Mesothelial cell of epicardium (in vitro differentiated cells): ENCODE measurements at places on chromosomes 3 and 15. TPM values are rescaled to one million over a fixed set of nuclear protein-coding genes. Genes with fewer than 3 reads are reported as not detected.
A peak's percentile ranks its signal among the peaks of the same experiment; 100 is the strongest.

ATP13A4 gene
- 1.9 to 2.0 TPM (median 2.0 TPM) in 3 replicates for total RNA-seq

CACNA2D3 gene
- total RNA-seq = 1.7 to 2.8 TPM (median 2.3 TPM) in 3 replicates

GOLGA8J gene
- not detected in 3 replicates for total RNA-seq

PARP15 gene
- total RNA-seq = 0.20 to 0.27 TPM (median 0.22 TPM) in 3 replicates

IL20RB gene
- total RNA-seq = 0.86 to 1.8 TPM (median 1.6 TPM) in 3 replicates

SLC2A2 gene
- not detected in 3 replicates for total RNA-seq

- H3K36me3 ChIP-seq = peaks cover 4% of the 10 kb centered on the region
- no peak overlapping the region for H3K4me3 ChIP-seq
- DNase-seq = peak; percentile 100
- H3K27ac ChIP-seq = no peak overlapping the region
- H3K4me1 ChIP-seq = no peaks in the 10 kb centered on the region
These were observed 39.3 kb upstream of the PXYLP1 start for GRCh38 chr3:141192345-141192744.

DNA sequence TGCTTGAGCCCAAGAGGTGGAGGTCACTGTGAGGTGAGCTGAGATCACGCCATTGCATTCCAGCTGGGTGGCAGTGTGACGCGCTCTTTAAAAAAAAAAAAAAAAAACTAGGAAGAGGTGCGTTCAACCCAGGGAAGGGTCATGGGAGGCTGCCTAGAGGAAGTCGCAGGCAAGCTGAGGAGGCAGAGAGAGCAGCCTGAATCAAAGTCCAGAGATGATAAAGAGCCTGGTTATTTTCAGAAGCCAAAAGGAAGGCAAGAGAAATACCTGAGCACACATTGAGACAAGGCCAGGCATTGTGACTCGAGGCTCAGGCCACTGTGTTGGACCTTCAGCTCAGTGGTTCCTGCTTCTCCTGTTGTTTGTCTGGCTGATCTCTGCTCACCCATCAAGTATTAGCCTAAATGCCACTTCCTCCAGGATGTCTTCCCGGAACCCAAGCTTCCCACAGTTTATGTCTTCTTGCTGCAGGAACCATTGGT, 16.1 kb upstream of the GCNT3 start:
- DNase-seq = no peak
- H3K27ac ChIP-seq = no peak overlapping the region
- H3K4me3 ChIP-seq = no peak overlapping the region
- H3K27me3 ChIP-seq = no peaks in the 10 kb centered on the region
- H3K36me3 ChIP-seq = no peaks in the 10 kb centered on the region

- H3K27ac ChIP-seq = no peak overlapping the region
- no peak overlapping the region for H3K4me3 ChIP-seq
- peaks cover 25% of the 10 kb centered on the region for H3K36me3 ChIP-seq
- DNase-seq = no peak
These were observed 353.3 kb downstream of the LPP start for GRCh38 chr3:188507244-188507720.

GRCh38 chr3:46681856-46682540, 11.5 kb downstream of the ALS2CL start:
- H3K27ac ChIP-seq = no peak overlapping the region
- no peak for DNase-seq
- H3K4me3 ChIP-seq = no peak overlapping the region
- no peaks in the 10 kb centered on the region for H3K4me1 ChIP-seq

- no peaks in the 10 kb centered on the region for H3K36me3 ChIP-seq
- H3K27me3 ChIP-seq = no peaks in the 10 kb centered on the region
- peaks cover 19% of the 10 kb centered on the region for H3K4me1 ChIP-seq
- no peak overlapping the region for H3K4me3 ChIP-seq
These were observed 27.5 kb downstream of the MASP1 start for GRCh38 chr3:187264021-187264420.

- H3K4me1 ChIP-seq = peaks cover 34% of the 10 kb centered on the region
- peaks cover 72% of the 10 kb centered on the region for H3K27me3 ChIP-seq
- peak overlapping the region; percentile 42 for H3K4me3 ChIP-seq
- no peak overlapping the region for H3K27ac ChIP-seq
- DNase-seq = no peak
These were observed 520.0 kb downstream of the MECOM start for GRCh38 chr3:169143506-169143905.

DNA sequence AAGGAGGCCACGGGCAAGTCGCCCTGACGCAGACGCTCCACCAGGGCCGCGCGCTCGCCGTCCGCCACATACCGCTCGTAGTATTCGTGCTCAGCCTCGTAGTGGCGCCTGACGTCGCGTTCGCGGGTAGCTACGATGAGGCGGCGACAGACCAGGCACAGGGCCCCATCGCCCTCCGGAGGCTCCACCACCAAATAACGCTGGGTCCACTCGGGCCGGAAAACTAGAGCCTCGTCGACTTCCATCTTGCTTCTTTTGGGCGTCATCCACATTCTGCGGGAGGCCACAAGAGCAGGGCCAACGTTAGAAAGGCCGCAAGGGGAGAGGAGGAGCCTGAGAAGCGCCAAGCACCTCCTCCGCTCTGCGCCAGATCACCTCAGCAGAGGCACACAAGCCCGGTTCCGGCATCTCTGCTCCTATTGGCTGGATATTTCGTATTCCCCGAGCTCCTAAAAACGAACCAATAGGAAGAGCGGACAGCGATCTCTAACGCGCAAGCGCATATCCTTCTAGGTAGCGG, at the start of gene EPM2AIP1:
EPM2AIP1 (minus strand) TSS at position 326 of the 520 bp plus-strand sequence; CDS start at position 272, 54 bp downstream.
- no peak within 1 kb of the TSS for H3K4me3 ChIP-seq
- H3K4me1 ChIP-seq = peaks cover 36% of the 10 kb centered on the region
- H3K36me3 ChIP-seq = peaks cover 20% of the 10 kb centered on the region
- peak; percentile 85 for DNase-seq
- H3K27ac ChIP-seq = no peak within 1 kb of the TSS
- no peaks in the 10 kb centered on the region for H3K27me3 ChIP-seq

- DNase-seq = no peak
- H3K4me1 ChIP-seq = peaks cover 53% of the 10 kb centered on the region
- no peaks in the 10 kb centered on the region for H3K27me3 ChIP-seq
- no peaks in the 10 kb centered on the region for H3K36me3 ChIP-seq
- H3K4me3 ChIP-seq = no peak overlapping the region
These were observed 334.9 kb upstream of the TBC1D5 start for GRCh38 chr3:18077128-18077840.

DNA sequence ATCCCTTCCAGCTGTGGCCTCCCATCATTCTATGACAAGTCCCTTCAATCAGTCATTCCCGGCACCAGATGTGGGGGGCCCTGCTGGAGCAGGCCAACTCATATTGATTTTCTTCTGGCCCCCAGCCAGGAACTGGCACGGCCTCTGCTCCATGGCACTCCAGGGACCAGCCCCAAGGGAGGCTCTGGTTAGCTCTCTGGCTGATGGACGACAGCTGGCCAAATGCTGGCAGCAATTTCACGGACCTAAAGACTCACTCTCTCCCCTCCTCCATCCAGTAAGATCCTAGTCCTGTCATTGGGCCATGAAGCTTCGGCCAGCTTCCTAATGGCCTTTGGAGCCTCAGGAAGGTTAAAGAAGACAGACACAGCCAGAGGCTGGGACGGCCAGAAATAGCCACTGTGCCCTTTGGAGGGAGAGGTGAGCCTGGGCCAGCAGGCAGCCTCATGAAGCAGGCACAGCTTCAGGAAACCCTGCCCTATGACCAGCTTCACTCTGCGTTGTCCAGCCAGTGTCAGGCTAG, 131.0 kb downstream of the MEX3B start:
- no peak for DNase-seq
- H3K27me3 ChIP-seq = no peaks in the 10 kb centered on the region
- H3K27ac ChIP-seq = no peak overlapping the region
- peaks cover 5% of the 10 kb centered on the region for H3K4me1 ChIP-seq
- no peak overlapping the region for H3K4me3 ChIP-seq

- H3K4me3 ChIP-seq = no peak overlapping the region
- no peaks in the 10 kb centered on the region for H3K4me1 ChIP-seq
- peaks cover 38% of the 10 kb centered on the region for H3K36me3 ChIP-seq
- no peaks in the 10 kb centered on the region for H3K27me3 ChIP-seq
- H3K27ac ChIP-seq = no peak overlapping the region
These were observed 17.5 kb downstream of the COPS2 start for GRCh38 chr15:49137861-49138260.

GRCh38 chr15:39599871-39600270, 19.0 kb downstream of the THBS1 start:
- DNase-seq = no peak
- peaks cover 21% of the 10 kb centered on the region for H3K4me1 ChIP-seq
- peaks cover 9% of the 10 kb centered on the region for H3K36me3 ChIP-seq
- no peaks in the 10 kb centered on the region for H3K27me3 ChIP-seq

GRCh38 chr15:86611417-86612040, 531.9 kb downstream of the AGBL1 start:
- no peaks in the 10 kb centered on the region for H3K36me3 ChIP-seq
- no peaks in the 10 kb centered on the region for H3K27me3 ChIP-seq
- DNase-seq = no peak
- peaks cover 13% of the 10 kb centered on the region for H3K4me1 ChIP-seq
- no peak overlapping the region for H3K4me3 ChIP-seq

DNA sequence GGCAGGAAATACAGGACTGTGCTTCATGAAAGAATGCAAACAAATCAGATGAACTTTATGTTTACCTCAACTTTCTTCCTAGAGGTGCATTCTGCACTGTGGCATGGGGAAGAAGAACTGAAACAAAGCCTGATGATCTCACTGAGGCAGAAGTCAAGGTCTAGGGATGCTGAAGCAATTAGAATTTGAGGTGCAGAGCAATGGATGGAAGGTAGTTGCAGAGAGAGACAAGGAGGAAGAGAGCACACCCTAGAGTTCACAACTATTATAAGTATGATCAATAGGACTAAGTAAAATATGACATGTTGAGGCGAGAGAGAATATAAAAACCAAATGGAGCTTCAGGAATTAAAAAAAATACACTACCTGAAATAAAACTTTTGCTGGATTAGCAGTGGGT, 420.1 kb downstream of the EDEM1 start:
- peaks cover 2% of the 10 kb centered on the region for H3K4me1 ChIP-seq
- no peaks in the 10 kb centered on the region for H3K27me3 ChIP-seq
- H3K4me3 ChIP-seq = no peak overlapping the region
- H3K36me3 ChIP-seq = peaks cover 2% of the 10 kb centered on the region
- H3K27ac ChIP-seq = no peak overlapping the region

GRCh38 chr3:132119531-132119930, 84.7 kb upstream of the CPNE4 start:
- no peak for DNase-seq
- H3K4me3 ChIP-seq = no peak overlapping the region
- no peaks in the 10 kb centered on the region for H3K4me1 ChIP-seq
- H3K36me3 ChIP-seq = no peaks in the 10 kb centered on the region
- H3K27ac ChIP-seq = no peak overlapping the region

- H3K4me3 ChIP-seq = no peak overlapping the region
- no peak overlapping the region for H3K27ac ChIP-seq
- no peaks in the 10 kb centered on the region for H3K27me3 ChIP-seq
- peaks cover 38% of the 10 kb centered on the region for H3K36me3 ChIP-seq
- H3K4me1 ChIP-seq = no peaks in the 10 kb centered on the region
These were observed 41.3 kb downstream of the XYLB start for GRCh38 chr3:38387862-38388261.

DNA sequence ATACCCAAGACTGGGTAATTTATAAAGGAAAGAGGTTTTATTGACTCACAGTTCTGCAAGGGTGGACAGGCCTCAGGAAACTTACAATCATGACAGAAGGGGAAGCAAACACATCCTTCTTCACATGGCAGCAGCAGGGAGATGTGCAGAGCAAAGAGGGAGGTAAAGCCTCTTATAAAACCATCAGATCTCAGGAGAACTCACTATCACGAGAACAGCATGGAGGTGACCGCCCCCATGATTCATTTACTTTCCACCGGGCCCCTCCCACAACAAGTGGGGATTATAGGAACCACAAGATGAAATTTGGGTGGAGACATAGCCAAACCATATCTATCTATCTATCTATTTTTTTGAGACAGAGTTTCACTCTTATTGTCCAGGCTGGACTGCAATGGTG, 5.4 kb downstream of the GDPGP1 start:
- H3K4me3 ChIP-seq = no peak overlapping the region
- peaks cover 17% of the 10 kb centered on the region for H3K36me3 ChIP-seq
- H3K27me3 ChIP-seq = no peaks in the 10 kb centered on the region
- no peak for DNase-seq

- no peak overlapping the region for H3K4me3 ChIP-seq
- DNase-seq = no peak
- no peak overlapping the region for H3K27ac ChIP-seq
- H3K36me3 ChIP-seq = no peaks in the 10 kb centered on the region
- peaks cover 35% of the 10 kb centered on the region for H3K27me3 ChIP-seq
- peaks cover 15% of the 10 kb centered on the region for H3K4me1 ChIP-seq
These were observed 574.4 kb upstream of the SUCLG2 start for GRCh38 chr3:68228856-68229255.

DNA sequence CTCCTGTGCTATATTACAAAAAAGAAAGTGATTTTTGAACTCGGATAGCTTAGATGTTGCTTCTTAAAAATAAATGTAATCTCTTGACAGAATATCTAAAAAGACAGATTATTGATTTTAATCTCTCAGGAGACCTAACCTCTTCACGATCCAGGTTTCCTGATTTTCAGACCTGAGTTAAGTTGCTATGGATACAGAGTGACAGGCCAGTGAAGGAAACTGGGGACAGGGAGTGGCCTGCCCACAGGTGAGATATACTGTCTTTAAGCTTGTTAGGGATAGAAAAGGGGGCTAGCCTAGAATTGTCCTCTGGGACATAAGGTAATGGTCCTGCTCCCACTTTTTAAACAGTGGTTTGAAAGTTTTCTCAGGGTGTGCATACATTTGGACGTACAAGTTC, 73.2 kb downstream of the CCNL1 start:
- peaks cover 46% of the 10 kb centered on the region for H3K4me1 ChIP-seq
- peak overlapping the region; percentile 98 for H3K27ac ChIP-seq
- H3K4me3 ChIP-seq = no peak overlapping the region
- no peaks in the 10 kb centered on the region for H3K36me3 ChIP-seq
- H3K27me3 ChIP-seq = no peaks in the 10 kb centered on the region

DNA sequence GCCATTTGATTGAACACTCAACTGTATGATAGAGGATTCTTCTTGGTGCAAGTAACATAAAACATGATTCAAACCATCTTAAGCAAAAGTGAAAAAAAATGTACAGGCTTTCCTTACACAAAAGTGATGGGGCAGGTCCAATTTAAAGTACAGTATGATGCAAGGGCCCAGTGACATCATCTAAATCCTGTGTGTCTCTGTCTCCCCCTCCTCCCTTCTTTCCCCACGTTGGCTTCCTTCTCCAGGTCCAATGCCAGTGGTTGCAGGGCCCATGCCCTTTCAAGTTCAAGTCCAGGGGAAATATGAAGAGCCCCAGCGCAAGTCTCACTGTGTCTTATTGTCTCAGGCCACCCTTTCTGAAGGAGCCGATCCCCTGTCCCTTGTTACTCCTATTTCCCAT, 332.3 kb downstream of the SHQ1 start:
- no peak for DNase-seq
- H3K4me3 ChIP-seq = no peak overlapping the region
- no peaks in the 10 kb centered on the region for H3K36me3 ChIP-seq
- H3K4me1 ChIP-seq = peaks cover 36% of the 10 kb centered on the region
- peaks cover under 1% of the 10 kb centered on the region for H3K27me3 ChIP-seq

GRCh38 chr15:49423021-49423420, at the start of gene FGF7:
TSS of gene FGF7 (plus strand) at chr15:49423242. CDS start at chr15:49424298, 1,056 bp downstream.
- no peak for DNase-seq
- peaks cover 10% of the 10 kb centered on the region for H3K4me1 ChIP-seq
- H3K36me3 ChIP-seq = no peaks in the 10 kb centered on the region
- no peaks in the 10 kb centered on the region for H3K27me3 ChIP-seq
- no peak within 1 kb of the TSS for H3K4me3 ChIP-seq
